ENCODE measurements at places on chromosomes 11 and 22.

DNA sequence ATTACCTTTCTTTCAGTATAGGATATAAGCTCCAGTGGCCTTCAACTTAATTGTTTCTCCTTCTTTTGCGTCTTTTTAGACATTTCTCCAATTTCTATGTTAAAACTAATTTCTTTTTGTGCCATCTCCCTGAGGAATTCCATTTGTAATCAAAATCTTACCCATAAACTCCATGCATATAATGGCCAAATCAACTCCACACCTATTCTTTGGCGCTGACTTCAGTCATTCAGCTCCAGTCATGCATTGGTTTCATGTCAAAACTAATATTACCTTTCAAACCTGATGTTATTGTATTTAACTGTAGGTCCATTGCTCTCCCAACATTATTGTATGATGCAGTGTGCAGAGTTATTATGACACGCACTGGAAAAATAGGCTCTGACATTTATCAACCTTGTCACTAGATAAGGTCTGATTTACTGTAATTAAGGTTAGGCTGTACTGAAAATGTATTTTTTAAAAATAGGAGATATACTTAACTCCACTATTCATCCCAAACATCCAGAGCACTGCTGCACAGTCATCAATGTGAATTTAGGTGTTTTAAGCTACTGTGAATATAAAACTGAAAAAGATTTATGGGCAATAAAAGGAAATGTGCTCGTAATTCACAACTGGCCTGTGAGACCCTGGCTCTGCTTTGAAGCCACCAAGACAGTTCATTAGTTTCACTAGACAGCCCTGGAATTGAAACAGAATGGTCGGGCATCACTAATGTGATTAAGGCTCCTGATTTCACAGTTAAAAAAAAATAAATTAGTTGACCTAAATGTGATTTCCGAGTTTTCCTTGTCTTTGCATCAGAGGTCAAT is 180.6 kb upstream of the GRIA4 start:
- no peak for DNase-seq

- no peak for DNase-seq
Measured at GRCh38 chr11:12212174-12212820, 101.9 kb downstream of the MICAL2 start.

DNA sequence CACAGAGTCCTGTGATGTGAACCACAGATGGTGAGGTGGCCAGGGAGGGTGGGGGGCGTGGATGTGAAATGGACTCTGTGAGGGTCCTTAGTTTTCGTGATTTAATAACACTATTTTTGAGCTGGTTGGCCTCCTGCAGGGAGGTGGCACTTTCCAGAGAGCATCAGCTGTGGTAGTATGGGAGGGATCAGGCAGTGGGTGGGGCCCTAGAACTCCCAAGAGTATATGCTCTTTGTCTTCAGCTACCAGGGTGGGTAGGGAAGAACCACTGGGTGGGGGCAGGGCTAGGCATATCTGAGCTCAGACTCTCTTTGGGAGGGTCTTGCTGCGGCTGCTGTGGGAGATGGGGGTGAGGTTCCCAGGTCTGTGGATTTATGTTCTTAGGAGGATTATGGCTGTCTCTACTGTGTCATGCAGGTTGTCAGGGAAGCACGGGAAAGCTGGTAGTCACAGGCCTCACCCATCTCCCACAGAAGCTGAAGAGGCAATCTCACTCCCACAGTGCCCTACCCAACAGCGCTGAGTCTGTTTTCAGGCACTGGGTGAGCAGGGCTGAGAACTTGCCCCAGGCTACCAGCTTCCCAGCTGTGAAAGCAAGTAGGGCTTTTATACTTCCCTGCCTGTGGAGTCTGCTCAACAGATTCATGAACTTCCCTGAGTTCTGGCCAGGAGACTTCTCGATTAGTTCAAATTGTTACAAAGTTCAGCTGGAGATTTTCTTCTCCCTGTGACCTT is 47.9 kb upstream of the SNX19 start:
- DNase-seq, result no peak

GRCh38 chr11:64679846-64680245 is 43.2 kb downstream of the NRXN2 start:
- DNase-seq, result no peak

DNA sequence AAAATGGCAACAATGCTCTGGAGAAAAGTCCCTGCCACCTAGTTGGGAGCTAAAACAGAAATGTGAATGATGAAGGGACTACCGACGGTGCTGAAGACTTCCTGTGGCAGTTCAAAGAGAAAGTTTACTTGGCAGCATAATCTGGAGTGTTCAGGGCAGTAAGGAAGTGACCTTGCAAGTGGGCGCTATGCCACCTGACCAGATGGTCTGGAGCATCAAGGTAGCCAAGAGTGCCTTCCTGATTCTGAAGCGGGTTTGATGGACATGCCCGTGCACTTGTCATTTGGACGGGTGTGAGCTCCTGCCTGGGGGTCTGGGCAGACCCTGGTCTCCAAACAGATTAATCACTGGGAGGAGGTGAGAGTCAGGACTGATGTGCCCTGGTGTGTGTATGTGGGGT is 1.8 kb upstream of the SNX19 start:
- no peak for DNase-seq

DNA sequence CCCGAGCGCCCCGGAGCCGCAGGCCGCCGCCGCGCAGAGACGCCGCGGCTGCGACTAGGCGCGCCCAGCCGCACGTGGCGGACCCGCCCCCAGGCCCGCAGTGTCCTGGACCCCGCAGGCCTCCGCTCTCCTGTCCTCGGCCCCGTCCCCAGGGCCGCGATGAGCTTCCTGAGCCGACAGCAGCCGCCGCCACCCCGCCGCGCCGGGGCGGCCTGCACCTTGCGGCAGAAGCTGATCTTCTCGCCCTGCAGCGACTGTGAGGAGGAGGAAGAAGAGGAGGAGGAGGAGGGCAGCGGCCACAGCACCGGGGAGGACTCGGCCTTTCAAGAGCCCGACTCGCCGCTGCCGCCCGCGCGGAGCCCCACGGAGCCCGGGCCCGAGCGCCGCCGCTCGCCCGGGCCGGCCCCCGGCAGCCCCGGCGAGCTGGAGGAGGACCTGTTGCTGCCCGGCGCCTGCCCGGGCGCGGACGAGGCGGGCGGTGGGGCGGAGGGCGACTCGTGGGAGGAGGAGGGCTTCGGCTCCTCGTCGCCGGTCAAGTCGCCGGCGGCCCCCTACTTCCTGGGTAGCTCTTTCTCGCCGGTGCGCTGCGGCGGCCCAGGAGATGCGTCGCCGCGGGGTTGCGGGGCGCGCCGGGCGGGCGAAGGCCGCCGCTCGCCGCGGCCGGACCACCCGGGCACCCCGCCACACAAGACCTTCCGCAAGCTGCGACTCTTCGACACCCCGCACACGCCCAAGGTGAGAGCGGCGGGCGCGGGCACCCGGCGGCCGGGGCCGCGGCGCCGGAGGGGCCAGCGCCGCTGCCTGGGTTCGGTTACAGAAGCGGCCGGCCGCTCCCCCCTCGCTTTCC is 528 bp downstream of the WEE1 start:
- DNase-seq, result no peak

DNA sequence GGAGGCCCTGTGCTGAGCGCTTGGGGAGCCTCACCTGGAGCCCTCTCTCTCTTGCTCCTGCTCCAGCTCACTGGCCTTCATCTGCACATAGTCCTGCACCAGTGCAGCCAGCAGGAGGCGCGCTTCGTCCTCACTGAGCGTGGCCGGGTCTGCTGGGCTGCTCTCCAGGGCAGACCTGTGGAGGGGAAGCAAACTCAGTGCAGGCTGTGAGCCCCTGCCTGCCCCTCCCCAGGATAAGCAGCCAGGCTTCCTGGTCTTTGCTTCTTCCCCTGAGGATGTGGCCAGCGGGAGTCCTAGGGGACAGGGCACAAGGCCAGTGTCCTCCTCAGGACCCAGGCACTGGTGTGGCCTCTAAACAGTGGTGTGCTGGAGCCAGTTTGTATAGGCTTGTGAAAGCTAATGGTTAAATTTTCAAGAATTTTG is 2.2 kb downstream of the CALCA start:
- DNase-seq, result no peak

GRCh38 chr11:131739243-131739882 is 368.9 kb downstream of the NTM start:
- DNase-seq, result no peak

- no peak for DNase-seq
Measured at GRCh38 chr11:721741-722345, 15.8 kb downstream of the EPS8L2 start.

DNA sequence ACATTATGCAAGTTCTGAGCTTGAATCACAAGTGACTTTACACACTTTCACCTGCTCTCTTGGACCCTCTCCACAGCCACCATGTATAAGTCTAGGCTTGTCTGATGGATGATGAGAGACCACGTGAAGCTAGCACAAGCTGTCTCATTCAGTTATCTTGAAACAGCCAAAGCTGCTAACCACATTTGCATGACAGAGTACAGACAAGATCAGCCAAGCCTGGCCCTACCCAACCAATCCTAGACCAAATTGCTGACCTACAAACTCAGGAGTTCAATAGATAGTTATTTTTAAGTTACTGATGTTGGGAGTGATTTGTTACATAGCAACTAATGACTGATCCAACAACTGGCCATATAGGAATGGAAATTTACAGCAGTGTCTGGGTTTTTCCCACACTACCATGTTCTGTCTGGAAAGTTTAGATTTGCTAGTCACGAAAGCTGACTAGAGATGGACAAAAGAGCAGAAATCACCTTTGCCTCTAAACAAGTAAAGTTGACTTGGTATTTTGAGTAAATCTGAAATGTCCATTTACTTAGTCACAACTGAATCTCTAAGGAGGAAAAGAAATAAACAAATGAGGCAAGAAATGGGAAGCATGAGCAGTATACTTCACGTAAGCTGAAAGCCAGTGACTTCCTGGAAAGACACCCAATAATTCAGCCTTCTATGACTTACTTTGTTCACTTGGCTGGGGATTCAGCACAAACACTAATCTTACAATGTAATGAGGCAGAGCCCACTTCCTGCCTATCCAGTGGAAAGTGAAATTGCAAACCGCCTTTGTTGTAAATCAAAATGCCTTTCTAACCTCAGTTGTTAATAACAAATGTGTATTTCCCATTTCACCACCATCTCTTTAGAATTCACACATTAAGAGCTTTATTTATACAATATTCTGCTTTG is 101.7 kb downstream of the FAM181B start:
- DNase-seq, result no peak

DNA sequence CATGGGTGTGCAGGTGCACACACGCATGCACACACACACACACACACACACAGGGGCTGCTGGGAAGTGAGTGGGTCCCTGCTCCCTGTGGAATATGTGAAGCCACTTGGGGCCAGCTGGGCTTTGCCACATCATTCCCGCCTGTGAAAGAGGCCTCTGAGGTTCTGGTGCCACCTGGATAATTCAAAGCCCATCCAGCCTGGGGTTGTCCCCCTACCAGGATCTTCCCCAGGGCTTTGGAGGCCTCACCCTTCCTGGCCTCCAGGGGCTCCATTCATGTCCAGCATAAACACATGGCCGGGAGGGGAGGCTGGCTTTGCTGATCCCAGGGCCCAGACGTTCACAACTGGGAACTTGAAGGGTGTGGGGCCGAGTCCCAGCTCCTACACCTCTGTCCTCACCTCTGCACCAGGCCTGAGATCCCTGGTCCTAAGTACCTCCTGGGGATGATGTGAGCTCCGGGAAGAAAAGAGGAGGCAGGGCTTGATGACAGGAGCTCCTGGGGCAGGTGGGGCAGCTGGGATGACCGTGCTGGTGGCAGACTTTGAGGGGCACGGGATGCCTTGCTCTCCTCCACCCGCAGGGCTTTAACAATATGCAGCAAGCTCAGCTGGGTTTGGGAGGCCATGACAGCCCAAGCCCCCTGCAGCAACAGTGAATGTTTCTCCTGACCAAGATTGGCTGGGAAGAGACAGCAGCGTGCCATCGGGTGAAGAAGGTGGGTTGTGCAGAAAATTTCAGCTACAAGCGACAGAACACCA is 14.2 kb downstream of the LINC01488 start:
- DNase-seq, result no peak

GRCh38 chr11:8020244-8020597 is 33.1 kb downstream of the EIF3F start:
- DNase-seq, result no peak

GRCh38 chr11:34522188-34522587 is 8.6 kb upstream of the ELF5 start:
- no peak for DNase-seq

GRCh38 chr11:110715541-110715940 is 3.3 kb upstream of the ARHGAP20 start:
- DNase-seq, result no peak

- no peak for DNase-seq
Measured at GRCh38 chr11:22577854-22578253, 47.8 kb downstream of the FANCF start.

DNA sequence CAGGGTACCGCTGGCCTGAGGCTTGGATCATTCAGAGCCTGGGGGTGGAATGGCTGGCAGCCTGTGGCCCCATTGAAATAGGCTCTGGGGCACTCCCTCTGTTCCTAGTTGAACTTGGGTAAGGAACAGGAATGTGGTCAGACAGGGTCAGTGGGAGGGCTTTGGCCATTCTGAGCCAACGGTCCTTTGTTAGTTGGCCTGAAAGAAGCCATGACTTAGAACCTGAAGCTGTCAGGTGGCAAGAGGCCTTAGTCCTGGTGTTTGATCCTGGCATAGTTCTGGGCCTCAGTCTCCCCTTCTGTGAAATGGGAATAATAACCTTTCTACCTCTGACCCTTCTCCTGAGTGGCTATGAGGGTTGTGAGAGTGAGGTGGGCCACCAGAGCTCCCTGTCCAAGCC is 8.3 kb downstream of the PGAP2 start:
- no peak for DNase-seq

DNA sequence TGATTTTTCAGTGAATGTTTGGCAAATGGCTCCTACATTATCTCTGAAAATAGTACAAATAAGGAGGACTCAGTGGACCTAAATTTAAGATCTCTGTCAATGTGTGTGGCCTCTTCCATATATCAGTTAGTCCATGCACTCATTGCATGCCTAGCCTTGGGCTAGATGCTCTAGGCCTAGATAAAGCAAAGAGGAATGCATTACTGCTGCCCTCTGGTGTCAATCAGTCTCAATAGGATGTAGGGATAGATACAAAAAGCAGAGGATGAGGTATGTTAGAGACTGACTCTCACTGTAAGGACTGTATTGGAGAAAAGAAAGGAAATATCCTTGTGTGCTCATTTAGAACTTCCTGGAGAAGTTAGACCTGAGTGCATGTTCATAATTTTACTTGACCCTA is 42.0 kb downstream of the MS4A2 start:
- no peak for DNase-seq

DNA sequence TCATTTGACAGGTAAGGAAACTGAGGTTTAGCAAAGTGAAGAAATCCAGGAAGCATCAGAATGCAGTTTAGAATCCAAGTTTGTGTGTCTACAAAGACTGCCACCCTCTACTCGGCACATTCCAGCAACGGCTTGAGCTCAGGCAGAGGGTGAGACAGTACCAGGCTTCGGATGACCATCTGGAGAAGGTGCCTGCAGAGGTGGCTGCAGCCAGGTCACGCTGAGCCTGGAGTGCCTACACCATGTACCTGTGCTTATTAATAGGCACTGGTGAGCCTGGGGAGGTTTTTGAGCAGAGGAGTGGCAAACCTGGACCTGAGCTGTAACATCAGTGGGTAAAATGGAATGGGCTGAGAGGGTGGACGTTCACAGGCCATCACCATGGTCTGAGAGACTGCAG is 4.7 kb downstream of the FXYD6 start:
- DNase-seq, result no peak

GRCh38 chr11:27931770-27932169 is 176.2 kb downstream of the KIF18A start:
- DNase-seq, result no peak
